ENCODE measurements at places on chromosomes 13 and 19.
A peak's percentile ranks its signal among the peaks of the same experiment; 100 is the strongest.

GRCh38 chr13:112875627-112876026, 93.4 kb upstream of the MCF2L start:
- no peak for DNase-seq

DNA sequence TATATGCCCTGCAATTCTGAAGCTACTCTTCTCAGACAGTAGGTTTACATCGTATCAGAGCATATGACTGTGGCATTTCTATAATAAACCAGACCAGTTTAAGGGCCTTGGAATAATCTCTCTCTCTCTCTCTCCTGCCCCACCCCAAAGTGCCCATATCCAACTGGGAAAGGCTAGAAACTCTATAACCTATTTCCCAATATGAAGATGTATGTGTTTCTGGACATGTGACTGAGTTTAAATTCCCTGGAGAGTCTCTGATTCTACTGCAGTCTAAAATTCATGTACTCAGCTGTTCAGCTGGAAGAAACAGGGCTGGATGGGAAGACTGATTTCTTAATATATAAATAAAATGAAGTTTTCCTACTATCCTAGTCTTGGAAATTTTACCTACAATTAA, 91.9 kb upstream of the MBNL2 start:
- DNase-seq: no peak

- peak; percentile 59 for DNase-seq
Observed at GRCh38 chr19:42529248-42529764, 1.0 kb upstream of the CEACAM1 start.

GRCh38 chr19:18292810-18293641, 11.6 kb upstream of the JUND start:
- DNase-seq: peak; percentile 54

DNA sequence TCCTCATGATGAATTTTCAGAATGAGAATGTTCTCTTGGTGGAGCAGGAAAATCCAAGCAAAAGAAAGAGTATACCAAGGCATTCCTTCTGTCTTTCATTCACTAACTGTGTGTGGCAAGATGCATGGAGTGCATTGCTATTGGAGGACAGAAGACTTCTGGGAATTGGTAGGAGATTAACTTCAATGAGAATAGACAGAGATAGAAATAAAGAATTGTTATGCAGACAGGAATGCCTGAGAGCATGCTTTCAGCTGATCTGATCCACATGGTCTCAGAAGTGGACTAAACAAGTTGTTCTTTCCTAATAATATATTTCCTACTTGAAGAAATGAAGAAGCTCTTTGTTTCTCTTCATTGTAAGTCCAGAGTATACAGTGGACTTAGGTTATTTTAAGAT, 303.6 kb downstream of the MYO16 start:
- DNase-seq: no peak

GRCh38 chr13:37026771-37027170, 26.2 kb downstream of the EXOSC8 start:
- no peak for DNase-seq

- no peak for DNase-seq
Observed at GRCh38 chr13:72970956-72971355, 87.8 kb upstream of the KLF5 start.

GRCh38 chr19:54481326-54481930, 8.3 kb upstream of the CDC42EP5 start:
- peak; percentile 7 for DNase-seq

DNA sequence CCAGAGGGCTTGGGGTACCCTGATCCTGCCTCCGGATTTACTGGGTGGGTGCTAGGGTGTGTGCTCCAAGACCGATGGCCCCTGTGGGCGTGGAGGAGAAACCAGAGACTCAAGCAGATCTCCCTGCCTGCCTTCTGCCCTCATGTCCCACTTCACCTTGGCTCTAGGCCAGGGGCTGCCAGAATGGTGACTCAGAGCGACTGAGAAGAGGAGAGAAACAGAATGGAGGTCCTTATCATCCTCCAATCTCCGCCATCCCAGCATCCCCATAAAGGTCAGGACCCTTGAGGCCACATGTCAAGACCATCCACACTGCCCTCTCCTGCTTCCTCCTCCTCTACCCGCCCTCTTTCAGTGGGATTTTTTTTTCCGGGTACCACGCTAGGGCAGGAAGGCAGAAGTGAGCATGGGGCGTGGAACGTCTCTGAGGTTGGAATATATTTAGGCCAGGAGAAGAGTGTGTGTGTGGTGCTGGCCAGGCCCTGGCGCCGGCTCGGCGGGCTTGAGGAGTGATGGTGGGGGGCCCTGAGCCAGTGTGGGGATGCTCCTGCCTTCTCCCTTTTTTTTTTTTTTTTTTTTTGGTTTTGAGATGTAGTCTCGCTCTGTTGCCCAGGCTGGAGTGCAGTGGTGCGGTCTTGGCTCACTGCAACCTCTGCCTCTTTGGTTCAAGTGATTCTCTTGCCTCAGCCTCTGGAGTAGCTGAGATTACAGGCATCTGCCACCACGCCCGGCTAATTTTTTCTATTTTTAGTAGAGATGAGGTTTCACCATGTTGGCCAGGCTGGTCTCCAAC, 22.3 kb downstream of the IER2 start:
- no peak for DNase-seq

- DNase-seq: peak; percentile 93
Observed at GRCh38 chr19:14544977-14545715, 15.8 kb downstream of the TECR start.

- DNase-seq: no peak
Observed at GRCh38 chr19:36092566-36092965, 18.4 kb upstream of the OVOL3 start.

DNA sequence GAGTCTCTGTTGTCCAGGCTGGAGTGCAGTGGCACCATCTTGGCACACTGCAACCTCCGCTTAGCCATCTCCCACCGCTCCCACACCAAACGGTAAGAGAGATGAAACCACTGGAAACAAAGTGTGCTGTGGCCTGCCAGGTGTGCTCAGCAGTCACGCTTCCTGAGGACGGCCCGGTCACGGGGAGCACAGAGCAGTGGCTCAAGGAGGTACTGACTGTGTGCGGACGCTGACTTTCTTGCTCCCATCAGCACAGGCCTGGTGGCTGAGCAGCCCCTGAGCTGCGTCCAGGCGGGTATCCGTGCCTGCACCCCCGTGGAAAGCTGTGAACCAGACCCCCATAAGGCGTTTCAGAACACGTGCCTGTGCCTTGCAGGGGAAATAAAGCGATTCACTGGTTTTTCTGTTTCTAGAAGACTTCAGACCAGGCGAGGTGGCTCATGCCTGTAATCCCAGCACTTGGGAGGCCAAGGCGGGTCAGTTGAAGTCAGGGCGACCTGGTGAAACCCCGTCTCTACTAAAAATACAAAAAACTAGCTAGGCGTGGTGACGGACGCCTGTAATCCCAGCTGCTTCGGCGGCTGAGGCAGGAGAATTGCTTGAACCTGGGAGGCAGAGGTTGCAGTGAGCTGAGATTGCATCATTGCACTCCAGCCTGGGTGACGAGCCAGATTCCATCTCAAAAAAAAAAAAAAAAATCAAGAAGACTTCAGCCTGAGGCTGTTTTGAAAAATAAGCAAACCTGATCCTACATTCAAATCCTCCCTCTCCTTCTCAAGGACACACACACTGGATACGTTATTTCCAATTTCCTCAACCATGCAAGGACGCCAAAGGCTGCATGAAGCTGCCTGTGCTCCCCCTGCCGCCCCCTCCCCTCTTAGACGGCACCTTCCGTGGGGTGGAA, 25.5 kb downstream of the ADPRHL1 start:
- DNase-seq: no peak

- no peak for DNase-seq
Observed at GRCh38 chr19:40163541-40164129, 27.6 kb upstream of the MAP3K10 start.

- DNase-seq: no peak
Observed at GRCh38 chr13:95073747-95074311, 227.4 kb downstream of the ABCC4 start.

GRCh38 chr19:10259162-10259905, 7.3 kb downstream of the MRPL4 start:
- peak; percentile 38 for DNase-seq

- no peak for DNase-seq
Observed at GRCh38 chr19:17001603-17002183, 24.9 kb downstream of the CPAMD8 start.
